PC-9 (cell line): ENCODE measurements at places on chromosomes 5 and 9.

GRCh38 chr5:174777583-174777982 lies 53.2 kb downstream of the MSX2 start:
- H3K27ac ChIP-seq, result no peak overlapping the region
- no peaks in the 10 kb centered on the region for H3K4me1 ChIP-seq
- no peak overlapping the region for H3K4me3 ChIP-seq
- no peak for DNase-seq

GRCh38 chr5:150670275-150670947 lies 9.4 kb downstream of the MYOZ3 start:
- no peaks in the 10 kb centered on the region for H3K4me1 ChIP-seq
- DNase-seq, result no peak
- no peaks in the 10 kb centered on the region for H3K27me3 ChIP-seq
- no peak overlapping the region for H3K4me3 ChIP-seq
- H3K27ac ChIP-seq, result no peak overlapping the region
- H3K36me3 ChIP-seq, result no peaks in the 10 kb centered on the region

DNA sequence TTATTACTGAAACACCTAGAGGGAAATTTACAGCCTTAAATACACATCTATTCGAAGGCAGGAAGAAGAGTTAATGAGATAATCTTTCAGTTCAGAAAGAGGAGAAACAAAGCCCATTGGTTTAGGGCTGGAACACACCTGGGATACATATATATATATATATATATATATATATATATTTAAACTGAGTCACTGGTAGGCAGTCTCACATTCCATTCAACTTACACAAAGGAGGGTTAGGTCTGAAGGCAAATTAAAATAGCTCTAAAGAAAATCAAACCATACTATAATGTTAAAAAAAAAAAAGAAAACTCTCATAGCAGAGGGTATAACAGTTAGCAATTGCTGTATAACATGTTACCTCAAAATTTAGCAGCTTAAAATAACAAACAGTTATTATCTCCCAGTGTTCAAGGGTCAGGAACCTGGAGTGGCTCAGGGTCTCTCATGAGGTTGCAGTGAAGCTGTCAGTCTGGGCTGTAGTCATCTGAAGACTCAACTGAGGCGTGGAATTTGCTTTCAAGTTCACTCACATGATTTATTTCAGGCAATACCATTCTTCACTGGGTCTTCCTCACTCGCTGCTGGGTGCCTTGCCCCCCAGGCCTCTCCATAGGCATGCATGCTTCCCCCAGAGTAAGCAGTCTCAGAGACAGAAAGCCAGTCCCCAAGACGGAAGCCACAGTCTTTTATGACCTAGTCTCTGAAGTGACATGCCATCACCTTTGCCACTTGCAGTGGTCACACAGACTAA lies 332.8 kb downstream of the NSG2 start:
- H3K4me1 ChIP-seq, result peaks cover 10% of the 10 kb centered on the region
- no peaks in the 10 kb centered on the region for H3K36me3 ChIP-seq
- no peak overlapping the region for H3K4me3 ChIP-seq

GRCh38 chr9:7984203-7984602 lies 184.6 kb upstream of the DMAC1 start:
- no peak overlapping the region for H3K4me3 ChIP-seq
- DNase-seq, result no peak
- no peaks in the 10 kb centered on the region for H3K36me3 ChIP-seq
- no peak overlapping the region for H3K27ac ChIP-seq
